ENCODE measurements at places on chromosomes 11 and 22.

GRCh38 chr22:44385781-44386180 lies 73.0 kb upstream of the SHISAL1 start:
- DNase-seq, result no peak

- DNase-seq, result no peak
These were observed 10.0 kb downstream of the MMP7 start for GRCh38 chr11:102520514-102520913.

DNA sequence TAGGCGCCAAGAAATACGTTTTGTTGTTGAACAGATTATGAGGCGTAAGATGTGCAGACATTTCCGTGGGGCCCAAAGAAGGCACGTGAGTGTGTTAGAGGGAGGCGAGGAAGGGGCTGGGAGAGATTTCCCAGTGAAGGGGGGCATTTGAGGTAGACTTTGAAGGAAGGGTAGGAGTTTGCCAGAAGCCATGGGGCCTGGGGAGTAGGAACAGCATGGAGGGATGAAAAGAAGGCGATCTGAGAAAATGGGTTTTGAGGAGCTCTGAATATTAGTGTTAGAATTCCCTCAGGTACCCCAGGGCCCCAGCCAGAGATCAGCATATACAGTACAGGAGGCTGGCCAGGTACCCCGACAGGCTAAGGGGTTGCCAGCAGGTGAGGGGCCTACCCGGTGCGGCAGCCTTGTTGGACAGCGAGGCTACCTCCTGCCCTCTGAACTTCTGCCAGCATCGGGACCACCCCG lies 414 bp upstream of the MIEF1 start:
- no peak for DNase-seq

DNA sequence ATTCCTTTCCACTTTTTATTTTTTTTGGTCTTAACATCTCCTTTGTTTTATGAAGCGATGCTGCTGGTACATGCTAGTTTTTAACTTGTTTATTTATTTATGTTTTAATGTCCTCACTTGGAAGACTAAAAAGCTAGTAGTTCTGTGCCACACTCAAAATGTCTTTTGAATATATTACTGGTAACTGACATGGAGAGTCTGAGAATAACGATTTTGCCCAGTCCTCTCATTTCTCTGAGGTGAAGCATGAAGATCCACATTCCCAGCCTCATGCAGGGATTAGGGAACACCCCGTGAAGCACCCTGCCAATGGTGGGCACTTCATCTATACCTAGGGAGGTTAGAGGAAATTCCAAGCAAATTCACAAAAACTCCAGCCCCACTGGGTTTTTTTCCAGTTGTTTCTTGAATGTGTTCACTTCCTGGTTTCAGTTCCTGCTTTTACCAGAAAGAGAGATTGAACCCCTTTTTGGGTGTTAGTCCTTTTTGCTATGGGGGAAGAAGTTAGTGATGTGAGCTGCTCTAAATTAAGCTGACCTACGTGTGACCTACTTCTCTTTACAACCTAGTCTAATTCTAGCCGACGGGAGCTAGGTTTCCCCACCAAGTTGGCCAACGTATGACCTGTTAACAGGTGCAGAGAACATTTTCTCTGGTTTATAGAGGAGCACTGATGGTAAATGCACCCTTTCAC lies 106.1 kb downstream of the SLC1A2 start:
- no peak for DNase-seq

GRCh38 chr11:64146036-64146955 lies 19.6 kb downstream of the MACROD1 start:
- DNase-seq, result no peak

GRCh38 chr11:17171916-17172315 lies 35.9 kb downstream of the PIK3C2A start:
- DNase-seq, result no peak

All from fibroblast of skin of left quadriceps (primary cell).